ENCODE measurements at places on chromosomes 4 and X.

GRCh38 chrX:69311936-69312670, 146.8 kb upstream of the PJA1 start:
- no peak for DNase-seq

GRCh38 chr4:140014284-140014683, 139.7 kb downstream of the MAML3 start:
- DNase-seq: no peak

DNA sequence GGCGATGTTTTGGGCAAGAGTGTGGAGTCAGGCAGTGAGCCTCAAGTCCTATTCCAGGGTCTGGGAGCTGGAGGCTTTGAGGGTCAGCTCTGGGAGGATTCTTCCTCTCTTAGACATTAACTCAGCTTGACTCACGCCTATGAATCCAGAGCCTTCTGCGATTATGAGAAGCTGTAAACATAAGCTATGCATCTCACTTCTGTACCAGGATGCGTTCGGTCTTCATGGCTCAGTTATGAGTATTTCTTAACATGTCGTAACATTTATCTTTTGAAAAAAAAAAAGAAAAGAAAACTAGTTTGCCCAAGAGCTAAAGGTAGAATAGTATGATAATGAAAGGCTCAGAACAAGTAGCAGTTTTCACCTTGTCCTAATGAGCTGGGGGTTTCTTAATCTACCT, 4.6 kb downstream of the SHROOM2 start:
- no peak for DNase-seq

- DNase-seq: no peak
These were observed 6.3 kb upstream of the CSN3 start for GRCh38 chr4:70236125-70236524.

GRCh38 chr4:38499101-38499500, 164.9 kb upstream of the KLF3 start:
- no peak for DNase-seq

DNA sequence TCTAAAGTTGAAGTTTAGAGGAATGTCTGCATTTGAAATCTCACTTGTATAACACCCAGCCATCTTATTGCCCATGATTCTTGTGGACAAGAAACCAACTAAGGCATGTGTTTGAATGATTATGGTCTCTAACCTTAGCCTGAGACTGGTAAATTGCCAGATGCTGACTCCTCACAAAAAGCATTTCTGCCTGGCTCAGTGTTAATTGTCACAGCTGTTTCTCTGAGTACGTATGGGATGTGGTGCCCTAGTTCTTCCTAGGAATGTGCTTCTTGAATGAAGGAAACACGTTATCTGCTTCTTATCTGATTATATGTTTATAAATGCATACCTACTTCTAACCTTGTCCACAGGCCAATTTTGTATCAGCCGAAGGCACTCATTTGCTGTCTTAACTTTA, 63.1 kb upstream of the NDP start:
- DNase-seq: peak; percentile 63

DNA sequence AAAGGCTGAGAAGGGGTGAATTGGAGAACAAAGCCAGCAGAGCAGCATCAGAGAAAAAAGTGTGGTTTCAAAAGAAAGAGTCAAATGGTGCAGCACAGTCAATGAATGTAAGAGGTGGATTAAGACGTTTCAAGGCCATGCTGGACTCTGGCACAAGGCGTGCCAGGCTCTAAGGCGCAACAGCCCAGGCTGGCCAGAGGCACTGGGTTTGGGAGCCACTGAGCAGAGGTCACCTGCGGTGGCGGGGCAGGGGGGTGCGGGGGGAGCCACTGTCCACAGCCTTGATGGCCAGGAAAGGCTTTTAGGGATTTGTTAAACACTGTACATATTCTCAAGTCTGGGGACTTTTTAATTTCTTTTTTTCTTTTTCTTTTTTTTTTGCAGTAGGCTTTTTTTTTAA, 222.5 kb upstream of the FAT1 start:
- no peak for DNase-seq

DNA sequence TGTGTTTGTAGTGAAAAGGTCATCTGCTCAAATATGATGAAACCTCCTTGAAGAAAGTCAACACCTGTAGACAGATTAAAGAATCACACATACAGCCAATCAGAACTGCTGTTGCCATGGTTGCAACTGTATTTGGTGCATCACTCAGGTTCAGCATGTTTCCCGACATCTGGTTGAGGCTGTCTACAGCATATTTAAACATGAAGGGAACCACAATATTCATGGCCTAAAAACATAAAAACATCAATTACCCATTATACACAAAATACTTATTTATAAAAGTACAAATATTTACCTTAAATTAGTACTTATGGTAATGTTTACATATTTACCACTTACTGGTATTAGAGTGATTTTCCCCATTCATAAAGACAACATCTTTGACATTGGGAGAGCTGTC, 79.7 kb downstream of the ABCB7 start:
- no peak for DNase-seq

DNA sequence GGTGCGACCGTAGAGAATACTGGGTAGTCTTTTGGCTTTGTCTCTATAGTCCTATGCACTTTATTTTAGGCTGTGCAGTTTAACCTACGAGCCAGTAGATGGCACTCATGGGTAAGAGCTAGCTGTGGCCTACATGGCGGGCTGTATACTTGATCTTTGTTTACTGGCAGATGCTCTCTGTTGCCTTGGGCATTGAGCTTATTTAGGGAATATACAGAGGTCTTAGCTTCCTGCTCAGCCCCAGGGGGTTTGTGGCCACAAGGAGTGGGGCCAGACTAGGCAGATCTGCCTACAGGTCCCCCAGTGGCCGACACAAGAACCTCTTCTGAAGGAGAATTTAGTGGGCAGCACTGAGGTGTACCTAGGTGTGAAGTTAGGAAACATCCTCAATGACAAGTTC, 227.6 kb upstream of the HDX start:
- DNase-seq: no peak

GRCh38 chrX:126137899-126138298, 28.2 kb downstream of the DCAF12L2 start:
- DNase-seq: no peak

DNA sequence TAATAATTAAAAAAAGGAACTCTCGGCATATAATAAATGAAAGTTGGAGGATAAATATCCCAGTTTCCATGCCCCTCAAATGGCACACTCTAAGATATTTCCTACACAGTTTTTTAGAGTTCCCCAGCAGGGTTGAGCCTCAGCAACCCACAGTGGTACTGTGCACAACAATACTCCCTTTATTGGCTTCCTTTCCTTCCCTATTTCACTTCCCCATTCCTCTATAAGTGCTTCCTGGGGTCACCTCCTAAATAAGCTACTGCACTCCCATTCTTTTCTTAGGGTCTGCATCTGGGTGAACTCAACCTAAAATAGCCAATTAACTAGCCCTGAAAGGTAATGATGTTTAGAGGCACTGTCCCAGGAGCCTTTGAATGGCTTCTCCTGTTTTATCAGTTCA, 76.4 kb upstream of the NHS start:
- no peak for DNase-seq

GRCh38 chr4:181853881-181854511, 389.2 kb upstream of the TENM3 start:
- DNase-seq: no peak

DNA sequence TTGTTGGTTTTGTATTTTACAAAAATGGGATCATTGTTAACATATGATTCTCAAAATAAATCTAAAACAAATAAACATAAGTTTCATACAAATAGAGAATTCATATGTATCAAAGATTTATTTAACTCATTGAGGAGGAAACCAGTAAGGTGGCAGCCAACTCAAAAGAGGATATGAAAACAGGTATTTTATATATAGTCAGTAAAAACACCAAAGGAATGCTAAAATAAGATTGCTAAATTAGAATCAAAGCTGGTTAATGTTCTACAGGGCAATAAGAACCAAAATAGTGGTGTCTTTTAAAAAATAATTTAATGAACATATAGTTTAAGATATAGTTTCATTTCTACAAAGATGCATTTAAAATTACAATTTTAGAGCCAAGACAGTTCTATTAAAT, 23.1 kb downstream of the XKRX start:
- no peak for DNase-seq

- no peak for DNase-seq
These were observed 166.5 kb downstream of the PJA1 start for GRCh38 chrX:68998716-68999115.

GRCh38 chr4:87982446-87983010, 7.0 kb downstream of the SPP1 start:
- no peak for DNase-seq

GRCh38 chr4:83866834-83867621, 331.1 kb downstream of the GPAT3 start:
- no peak for DNase-seq

DNA sequence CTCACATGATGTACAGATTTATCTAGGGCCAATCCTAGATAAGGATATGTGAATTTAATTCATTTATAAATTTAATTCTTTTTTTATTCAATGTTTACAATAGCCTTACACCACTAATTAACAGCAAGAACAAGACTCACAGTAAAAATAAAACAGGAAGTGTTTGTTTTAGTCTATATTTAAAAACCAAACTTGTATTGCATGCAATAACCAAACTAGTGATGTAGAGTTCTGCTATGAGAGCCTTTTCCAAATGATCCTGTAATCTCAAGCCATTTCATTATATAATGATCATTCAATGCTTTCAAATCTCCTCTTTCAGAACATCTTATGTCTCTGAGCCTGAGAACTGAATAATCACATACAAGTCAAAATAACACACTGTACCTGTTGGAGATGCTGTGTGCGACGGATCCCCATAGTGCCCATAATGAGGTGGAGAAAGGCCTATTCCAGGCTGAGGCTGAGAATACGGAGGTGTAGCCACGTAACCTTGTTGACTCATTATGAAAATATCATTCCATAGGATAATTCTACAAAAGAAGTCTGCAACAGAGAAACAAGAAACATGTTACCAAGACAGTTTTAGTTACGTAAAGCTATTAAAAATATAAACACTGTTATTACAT, 2.6 kb downstream of the SEC24D start:
- no peak for DNase-seq

- DNase-seq: peak; percentile 61
These were observed 4.3 kb upstream of the PLAC8 start for GRCh38 chr4:83118869-83119268.

GRCh38 chrX:12325171-12325570, 186.9 kb downstream of the FRMPD4 start:
- DNase-seq: no peak

- DNase-seq: no peak
These were observed 54.6 kb upstream of the GUCY1A1 start for GRCh38 chr4:155612074-155612473.

GRCh38 chr4:158870282-158870625, 101.4 kb downstream of the FNIP2 start:
- no peak for DNase-seq

DNA sequence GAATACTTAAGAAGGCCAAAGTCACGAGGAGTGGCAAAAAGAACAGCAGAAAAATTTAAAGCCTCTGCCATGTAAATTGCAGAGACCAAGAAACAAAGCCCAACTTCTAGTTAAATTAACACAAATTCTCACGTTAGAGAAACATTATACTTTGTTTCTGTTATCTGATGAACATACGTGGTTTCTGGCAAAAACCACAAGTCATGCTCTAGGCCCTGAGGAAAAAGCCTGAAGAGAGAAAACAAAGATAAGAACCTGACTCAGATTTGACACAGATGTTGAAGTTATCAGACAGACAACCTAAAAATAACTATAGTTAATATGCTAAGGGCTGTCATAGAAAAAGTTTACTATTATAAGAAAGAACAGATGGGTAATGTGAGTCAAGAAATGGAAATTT, 149.1 kb upstream of the PCDH10 start:
- no peak for DNase-seq

DNA sequence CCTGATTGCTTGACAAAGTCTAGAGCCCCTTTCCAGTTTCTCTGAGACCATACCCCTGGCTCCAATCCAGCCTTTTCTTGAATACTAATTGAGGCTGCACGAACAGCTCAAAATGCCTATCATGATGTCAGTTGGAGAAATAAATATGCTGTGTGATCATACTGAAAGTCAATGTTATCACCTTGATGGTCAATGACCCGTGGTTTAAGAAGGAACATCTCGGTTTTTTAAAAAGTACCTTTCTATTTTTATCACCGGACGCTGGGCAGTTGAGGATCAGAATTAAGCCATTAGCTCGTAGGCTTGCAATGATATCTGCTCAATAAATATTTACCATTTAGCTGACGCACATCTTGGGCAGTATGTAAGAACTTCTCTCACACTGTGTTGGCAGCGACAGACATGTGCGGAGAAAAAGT, 852 bp upstream of the WDR44 start:
- DNase-seq: no peak

- no peak for DNase-seq
These were observed 54.8 kb upstream of the GEMIN8 start for GRCh38 chrX:14084466-14084865.

GRCh38 chr4:3674479-3674851, 91.7 kb upstream of the ADRA2C start:
- no peak for DNase-seq

DNA sequence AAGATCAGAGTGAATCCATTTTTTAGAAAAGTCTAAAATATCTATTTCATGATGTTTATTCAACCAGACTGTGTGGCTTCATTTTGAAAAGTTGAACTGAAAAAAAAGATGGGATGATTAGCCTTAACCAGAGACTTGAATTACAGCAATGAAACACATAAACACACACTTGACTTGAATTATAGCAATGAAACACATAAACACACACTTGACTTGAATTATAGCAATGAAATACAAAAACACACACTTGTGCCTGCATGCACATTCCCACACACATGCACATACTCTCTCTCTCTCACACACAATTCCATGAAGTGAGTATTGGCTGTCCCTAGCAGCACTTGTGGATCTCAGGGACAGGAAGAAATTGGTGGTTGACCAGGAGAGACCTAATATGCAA, 286.8 kb downstream of the USP46 start:
- no peak for DNase-seq

DNA sequence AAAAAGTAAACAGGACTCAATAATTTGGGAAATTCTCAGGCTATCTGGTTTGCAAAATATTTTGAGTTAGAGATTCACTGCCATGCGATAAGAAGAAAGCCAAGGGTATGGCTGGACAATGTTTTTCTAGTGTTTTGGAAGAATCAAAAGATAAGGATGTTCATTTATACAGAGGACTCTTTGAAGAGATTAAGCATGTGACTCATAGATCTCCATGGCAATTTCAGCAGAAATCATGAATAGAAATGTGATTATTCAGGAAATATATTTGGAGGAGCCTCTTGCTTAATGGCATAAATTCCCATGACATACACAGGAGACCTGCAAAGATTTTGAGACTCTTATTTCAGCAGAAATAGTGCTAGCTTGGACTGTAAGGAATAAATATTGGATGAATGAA, 16.7 kb upstream of the FRAS1 start:
- DNase-seq: no peak

DNA sequence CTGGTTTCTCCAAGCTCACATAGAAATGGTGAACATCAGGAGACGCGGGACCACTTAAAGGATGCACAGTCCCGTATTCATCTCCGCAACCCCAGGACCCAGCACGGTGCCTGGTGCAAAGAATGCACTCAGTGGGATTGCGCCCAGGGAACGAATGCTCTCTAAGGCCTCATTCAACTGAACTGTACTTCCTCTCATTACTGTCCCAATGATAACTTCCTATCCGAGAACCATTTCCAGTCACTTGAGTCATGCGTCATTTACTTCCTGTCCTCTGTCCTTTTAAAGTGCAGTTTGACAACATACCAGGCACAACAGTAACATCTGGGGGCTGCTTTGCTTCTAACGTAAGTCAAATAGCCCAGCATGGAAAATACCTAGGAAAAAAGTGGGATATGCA, 75.7 kb downstream of the RBM47 start:
- no peak for DNase-seq

All from fibroblast of skin of left quadriceps (primary cell).